Neuronal stem cell (in vitro differentiated cells): ENCODE measurements at places on chromosomes 16 and 17.

GRCh38 chr17:71941920-71942319 is 178.9 kb upstream of the SOX9 start:
- no peak for DNase-seq
- H3K27me3 ChIP-seq, result no peaks in the 10 kb centered on the region
- no peak overlapping the region for H3K27ac ChIP-seq
- no peak overlapping the region for H3K4me3 ChIP-seq

DNA sequence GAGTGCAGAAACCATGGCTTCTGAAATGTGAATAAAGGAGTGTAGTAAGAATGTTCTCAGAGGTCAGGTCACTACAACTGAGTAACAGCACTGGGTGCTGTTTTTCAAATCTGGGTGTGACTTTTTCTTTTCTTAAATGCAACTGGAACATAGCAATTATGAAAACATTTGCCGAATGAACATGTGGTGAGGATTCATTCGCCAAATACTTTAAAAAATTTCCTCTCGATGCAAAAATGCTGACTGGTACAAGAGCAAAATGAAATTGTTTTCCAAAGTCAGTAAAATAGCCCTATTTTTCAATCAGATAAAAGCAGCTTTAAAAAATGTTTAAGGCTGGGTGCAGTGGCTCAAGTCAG is 18.6 kb downstream of the ZDHHC7 start:
- H3K27ac ChIP-seq, result no peak overlapping the region
- H3K4me1 ChIP-seq, result no peaks in the 10 kb centered on the region
- no peak for DNase-seq
- H3K4me3 ChIP-seq, result no peak overlapping the region
- H3K27me3 ChIP-seq, result no peaks in the 10 kb centered on the region

DNA sequence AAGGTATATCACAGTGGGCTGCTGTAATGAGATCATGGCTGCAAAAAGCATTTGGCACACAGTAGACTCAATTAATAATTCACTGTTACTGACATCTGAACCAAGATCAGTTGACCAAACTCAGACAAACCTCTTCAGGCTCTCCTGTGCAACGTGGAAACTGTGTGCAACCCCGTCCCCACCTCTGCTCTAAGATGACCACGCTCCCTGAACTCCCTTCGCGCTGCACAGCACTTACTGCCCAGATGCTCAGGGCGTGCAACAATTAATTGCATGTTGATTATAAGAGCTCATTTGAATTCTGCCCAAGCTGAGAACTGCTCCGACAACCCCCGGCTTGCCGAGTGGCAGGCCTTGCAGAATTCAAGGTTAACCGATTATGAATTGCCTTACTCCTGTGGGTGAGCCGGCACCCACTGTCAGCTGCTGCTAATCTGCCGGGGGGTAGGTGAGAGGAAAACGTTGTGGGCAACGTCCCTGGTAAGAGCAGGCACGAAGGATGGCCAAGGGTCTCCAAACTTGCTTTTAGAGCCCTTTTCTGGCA is 1.3 kb upstream of the GSG1L start:
- H3K4me1 ChIP-seq, result no peaks in the 10 kb centered on the region
- H3K27me3 ChIP-seq, result peaks cover 20% of the 10 kb centered on the region
- no peak overlapping the region for H3K4me3 ChIP-seq

DNA sequence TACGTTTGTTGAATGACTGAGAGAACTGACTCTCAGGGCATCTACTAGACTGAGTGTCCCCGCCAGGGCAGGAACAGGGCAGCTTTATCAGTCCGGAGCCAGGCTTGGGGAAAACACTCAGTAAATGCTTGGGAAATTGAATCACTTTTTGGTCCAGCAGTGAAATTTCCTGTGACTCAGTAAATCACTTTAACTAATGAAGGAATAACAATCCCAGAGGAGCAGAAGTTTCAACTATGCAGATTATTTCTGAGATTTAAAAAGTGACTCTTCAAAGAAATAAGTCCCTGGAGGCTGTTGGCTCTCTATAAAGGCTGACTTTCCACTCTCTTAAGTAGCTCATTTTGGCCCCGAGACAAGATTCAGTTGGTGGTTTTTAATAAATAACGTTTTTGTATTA is 101.8 kb downstream of the FOXL1 start:
- no peak overlapping the region for H3K4me3 ChIP-seq
- no peaks in the 10 kb centered on the region for H3K4me1 ChIP-seq
- no peaks in the 10 kb centered on the region for H3K27me3 ChIP-seq
- no peak for DNase-seq
- H3K27ac ChIP-seq, result no peak overlapping the region
- no peaks in the 10 kb centered on the region for H3K36me3 ChIP-seq
